ENCODE measurements at places on chromosomes 1 and 21.
A peak's percentile ranks its signal among the peaks of the same experiment; 100 is the strongest.

DNA sequence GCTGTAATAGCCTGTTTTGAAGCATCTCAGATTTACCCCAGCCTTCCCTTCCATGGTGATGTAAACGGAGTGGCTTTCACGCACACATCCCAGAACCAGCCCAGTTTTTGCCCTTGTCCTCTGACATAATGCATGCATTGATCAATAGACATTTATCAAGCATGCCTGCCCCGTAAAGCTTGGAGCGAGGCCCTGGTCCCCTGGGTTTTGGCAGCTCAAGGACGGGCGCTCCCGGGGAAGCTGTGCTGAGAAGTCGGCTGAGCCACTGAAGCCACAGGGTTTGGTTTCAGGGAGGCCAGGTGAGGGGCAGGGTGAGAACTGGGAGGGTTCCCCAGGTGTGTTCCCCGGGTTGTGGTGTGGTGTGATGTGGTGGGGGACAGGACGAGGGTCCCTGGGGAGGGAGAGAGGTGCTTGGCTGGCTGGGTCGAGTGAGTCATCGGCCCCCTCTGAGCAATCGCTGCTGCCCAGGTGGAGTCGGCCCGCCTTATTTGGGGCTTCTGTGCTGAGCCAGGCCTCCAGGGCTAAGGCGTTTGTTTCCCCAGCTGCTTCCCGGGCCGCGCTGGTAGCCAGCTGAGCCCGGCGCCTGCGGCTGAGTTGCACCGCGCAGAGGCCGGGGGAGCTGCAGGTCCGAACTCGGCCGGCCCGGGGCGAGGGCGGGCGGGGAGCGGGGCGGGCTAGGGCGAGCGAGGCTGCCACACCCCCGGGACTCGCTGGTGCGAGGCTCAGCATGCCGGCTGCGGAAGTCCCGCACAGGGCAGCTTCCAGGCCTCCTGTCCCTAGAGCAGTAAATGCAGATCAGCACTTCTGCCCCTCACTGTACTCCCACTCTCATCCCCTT lies 23.6 kb downstream of the ATP2B4 start:
- DNase-seq = no peak

DNA sequence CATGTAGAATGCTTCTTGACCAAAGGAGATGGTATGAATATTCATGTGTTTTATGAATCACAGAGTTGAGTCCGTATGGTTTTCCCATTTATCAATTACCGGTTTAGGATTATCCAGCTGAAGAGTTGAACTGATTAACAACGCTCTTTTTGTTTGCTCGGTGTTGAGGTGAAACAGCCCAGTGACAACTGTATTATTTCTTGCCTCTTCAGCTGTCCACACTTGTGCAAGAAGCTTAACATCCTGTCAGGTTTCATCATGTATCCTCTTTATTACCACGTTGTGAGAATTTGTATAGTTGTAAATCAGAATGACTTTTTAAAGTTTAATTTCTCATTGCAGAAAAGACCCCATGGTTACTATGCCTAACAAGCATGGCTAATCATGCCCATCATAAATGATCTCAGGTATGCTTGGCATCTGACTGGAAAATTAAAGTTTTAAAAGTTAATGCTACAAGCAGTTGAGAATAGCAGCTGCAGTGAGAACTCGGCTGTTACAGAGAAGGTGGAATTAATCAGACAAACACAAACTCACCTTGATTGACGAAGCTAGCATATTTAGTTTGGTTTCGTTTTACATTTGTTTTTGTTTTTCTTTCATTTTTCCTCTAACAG lies 563.2 kb upstream of the ADGRL2 start:
- DNase-seq = peak; percentile 41

DNA sequence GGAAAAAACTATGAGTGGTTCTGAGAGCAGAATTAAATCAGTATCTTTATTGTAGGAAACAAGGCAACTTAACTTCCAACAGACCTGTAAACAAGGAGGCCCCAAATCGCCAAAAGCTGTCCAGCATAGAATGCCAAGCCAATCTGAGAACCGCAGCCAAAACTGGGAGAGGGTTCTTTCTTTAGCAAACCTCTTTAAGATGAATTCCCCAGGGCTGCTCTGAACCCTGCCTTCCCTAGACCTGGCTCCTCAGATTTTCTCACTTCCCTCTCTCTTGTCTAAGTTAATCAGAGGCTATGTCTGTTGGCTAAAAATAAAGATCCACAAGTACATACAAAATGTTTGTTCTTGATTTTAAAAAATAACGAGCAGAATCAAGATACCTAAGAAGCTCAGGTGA lies 141.4 kb downstream of the SMYD3 start:
- DNase-seq = no peak

DNA sequence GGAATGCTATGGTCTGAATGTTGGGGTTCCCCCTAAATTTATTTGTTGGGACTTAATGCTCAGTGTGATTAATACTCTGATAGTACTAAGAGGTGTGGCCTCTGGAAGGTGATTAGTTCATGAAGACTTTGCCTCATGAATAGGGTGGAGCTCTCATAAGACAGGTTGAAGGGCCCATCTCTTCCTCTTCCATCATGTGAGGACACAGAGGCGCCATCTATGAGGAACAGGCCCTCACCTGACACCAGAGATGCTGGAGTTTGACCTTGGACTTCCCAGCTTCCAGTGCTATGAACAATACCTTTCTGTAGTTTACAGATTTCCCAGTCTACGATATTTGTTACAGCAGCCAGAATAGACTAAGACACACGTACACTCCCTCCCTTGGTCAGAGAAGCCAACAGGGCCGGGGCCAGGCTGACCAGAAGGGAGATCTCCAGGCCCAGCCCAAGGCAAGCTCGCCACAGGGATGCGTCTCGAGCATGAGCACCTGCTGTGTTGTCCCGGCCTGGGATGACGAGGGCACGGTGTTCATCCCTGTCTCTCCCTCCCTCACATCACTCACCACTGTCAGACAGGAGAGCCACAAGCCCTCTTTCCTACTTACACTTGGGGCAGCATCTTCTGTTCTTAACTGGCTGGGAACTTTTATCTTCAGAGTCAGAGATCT lies 4.7 kb upstream of the ABCG1 start:
- DNase-seq = no peak

- DNase-seq = no peak
Measured at GRCh38 chr1:14672005-14672404, 73.5 kb downstream of the KAZN start.
